ENCODE measurements at places on chromosomes 3 and 15. TPM values are rescaled to one million over a fixed set of nuclear protein-coding genes. Genes with fewer than 3 reads are reported as not detected.

Gene EBLN2
- total RNA-seq, result 14.4 TPM

Gene PRRT3
- total RNA-seq, result 5.5 TPM

Gene SYNPR
- 6.1 TPM for total RNA-seq

DNA sequence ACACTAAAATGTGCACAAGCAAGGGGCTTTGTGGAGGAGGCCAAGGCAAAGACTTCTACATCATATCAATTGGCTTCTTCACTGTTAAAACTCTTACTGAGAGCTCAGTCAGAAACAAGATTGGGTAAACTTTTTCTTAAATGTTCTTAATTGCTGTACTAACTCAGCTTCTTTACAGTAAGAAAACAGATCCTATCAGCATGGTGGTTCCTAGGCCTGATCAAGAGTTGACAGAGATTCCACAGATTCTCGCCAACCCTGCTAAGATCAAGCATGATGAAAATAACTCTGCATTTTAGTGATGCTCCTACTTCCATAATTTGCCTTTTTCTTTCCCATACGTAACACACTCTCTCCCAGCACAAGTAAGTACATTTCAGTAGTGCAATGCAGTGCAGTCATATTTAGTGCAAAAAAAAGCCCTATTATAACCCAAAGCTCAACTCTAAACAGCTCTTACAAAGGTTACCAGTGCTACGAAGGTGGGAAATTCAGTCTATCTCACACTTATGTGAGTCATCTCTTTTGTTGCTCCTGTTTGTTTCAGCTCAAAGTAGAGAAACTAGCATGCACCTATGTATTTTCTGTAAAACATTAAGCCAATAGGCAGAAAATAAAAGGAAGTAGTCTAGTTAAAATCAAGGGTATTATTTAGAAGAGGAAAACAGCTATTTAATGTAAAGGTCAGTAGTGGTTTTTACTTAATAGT lies 29.9 kb downstream of the TIGIT start:
- no peak for DNase-seq

DNA sequence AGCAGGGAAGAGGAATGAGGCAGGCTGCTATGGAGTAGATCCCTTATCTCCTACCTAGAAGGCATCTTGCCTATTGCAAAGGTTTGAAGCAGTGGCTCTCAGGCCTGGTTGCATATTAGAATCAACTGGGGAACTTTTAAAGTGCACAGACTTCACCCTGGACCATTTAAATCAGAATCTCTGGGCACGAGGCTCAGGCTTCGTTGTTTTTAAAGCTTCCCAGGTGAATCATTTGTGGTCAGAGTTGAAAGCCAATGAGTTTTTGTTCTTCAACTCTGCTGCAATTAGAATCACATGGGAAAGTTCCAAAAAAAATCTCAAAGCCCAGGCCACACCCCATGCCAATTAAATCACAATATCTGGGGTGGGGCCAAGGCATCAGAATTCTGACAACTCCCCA lies 773.1 kb downstream of the AGBL1 start:
- DNase-seq, result no peak

GRCh38 chr3:82044930-82045705 lies 283.7 kb upstream of the GBE1 start:
- no peak for DNase-seq

DNA sequence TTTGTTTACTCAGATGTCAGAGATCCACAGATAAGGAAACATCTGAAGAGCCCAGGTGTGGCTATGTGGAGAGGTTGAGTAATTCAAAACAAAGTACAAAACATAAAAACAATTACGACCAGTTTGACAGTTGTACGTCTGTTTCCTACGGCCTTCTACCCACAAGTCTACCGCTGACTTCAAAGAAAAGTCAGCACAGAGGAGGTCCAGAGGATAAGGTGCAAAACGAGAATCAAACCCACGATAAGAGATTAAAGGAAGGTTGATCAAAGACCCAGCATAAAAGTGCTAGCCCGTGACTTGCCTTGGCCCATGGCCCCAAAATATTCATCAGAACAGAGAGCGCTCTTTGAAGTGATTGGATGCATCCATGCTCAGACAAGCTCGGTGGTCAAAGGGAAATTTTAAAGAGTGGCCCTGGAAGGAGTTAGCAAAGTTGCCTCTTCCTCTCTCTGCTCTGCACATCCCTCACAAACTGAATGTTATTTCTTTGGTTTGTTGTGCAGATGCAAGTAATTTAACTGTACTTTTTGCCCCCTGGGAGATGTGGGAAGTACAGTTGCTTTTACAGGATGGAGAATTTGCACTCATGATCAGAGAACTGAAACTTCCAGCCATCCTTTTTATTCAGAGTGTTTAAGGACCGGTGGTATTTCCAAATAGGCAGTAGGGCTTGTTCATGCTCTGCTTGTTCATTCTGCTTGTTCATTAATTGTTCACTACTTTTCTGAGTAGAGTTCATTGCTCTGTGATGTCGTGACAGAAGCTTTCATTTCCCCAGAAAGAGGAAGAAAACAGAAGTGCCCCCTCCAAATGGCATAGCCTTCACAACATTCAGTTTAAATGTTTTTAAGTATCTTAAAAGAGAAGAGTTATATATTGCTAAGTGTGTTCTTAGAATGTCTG lies 31.1 kb downstream of the MME start:
- DNase-seq, result no peak

- DNase-seq, result peak; percentile 53
These were observed 466 bp downstream of the NFKBIZ start for GRCh38 chr3:101849714-101850245.

- DNase-seq, result no peak
These were observed 38.6 kb downstream of the DENND6A start for GRCh38 chr3:57654267-57654666.

DNA sequence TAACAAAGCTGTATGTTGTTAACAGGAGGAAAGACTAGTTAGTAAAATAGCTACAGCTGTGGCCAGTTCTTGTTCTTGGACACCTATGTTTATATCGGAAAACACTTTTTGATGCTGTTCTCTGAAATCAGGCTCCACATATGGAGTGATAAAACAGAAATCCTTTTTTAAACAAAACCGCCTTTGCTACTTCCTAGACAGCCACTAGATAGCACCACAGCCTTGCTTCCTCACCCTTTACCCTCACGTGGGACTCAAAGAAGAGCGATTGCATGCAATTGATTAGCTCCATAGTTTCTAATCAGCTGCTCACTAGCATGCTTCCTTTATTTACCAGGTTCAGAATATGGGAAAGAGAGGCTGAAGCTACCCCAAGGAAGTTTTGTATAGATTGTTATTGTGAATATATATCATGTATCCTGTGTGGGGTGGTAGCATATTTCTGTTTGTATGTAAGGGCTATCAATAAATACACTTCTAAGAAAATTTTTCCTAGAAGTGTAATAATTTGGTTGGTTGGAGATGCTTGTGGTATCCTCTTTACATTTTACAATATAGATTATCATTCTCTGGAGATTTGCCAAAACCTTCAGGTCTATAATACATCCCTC lies 4.3 kb upstream of the MTFMT start:
- DNase-seq, result peak; percentile 27

DNA sequence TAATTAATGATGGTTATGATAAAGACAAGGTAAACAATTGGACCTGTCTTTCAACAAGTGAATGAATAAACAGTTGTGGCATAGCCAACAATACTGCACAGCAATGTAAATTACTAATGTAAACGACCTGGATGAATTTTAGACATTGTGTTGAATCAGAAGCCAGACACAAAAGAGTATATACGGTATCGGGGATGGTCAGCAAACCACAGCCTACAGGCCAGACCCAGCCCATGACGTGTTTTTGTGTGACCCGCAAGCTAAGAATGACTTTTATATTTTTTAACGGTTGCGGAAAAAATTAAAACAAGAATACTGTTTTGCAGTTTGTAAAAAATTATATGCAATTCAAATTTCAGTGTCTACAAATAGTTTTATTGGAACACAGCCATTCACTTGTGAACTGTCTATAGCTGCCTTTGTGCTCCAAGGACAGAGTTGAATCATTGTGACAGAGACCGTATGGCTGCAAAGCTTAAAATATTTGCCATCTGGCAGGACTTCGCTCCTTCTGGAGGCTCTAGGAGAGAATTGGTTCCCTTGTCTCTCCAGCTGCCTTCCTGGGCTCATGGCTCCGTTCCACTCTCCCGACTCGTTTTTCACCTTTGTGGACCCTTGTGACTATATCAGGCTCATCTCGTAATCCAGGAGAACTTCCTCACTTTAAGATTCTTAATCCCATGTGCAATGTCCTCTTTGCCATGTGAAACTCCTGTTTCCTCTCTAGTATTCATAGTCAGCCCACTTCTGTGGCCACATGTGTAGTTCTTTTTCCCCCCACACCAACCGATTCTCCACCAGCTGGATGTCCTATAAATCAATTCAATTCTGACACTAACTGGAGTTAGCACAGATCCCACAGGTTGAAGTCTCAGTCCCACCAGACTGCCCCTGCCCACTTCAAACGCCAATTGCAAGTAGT lies 72.7 kb downstream of the CMTM8 start:
- peak; percentile 73 for DNase-seq

GRCh38 chr15:68421798-68422402 lies 10.1 kb downstream of the ITGA11 start:
- no peak for DNase-seq

GRCh38 chr3:71585887-71586809 lies 2.6 kb upstream of the FOXP1 start:
- peak; percentile 30 for DNase-seq
